ENCODE measurements at places on chromosomes 3 and 15.

GRCh38 chr3:32500880-32501782, 1.5 kb downstream of the CMTM6 start:
- no peak for DNase-seq

GRCh38 chr3:66298591-66298990, 77.8 kb downstream of the SLC25A26 start:
- no peak for DNase-seq

DNA sequence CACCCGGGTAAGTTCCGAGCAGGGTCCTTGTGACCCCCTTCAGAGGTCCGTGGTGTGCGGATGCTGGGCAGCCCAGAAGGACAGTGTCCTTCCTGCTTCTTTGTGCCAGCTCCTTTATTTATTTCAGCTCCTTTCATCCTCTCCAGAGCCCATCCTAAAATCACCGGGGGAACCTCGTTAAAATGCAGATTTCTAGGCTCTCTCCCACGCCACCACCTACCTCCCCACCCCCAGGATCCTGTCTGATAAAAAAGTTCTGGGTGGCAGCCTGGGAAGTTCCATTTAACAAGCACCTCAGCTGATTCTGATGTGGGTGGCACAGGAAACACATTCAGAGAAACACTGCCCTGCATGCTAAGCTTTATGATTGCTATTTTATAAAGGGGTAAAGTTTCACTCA, 12.5 kb upstream of the IGF1R start:
- DNase-seq: no peak

DNA sequence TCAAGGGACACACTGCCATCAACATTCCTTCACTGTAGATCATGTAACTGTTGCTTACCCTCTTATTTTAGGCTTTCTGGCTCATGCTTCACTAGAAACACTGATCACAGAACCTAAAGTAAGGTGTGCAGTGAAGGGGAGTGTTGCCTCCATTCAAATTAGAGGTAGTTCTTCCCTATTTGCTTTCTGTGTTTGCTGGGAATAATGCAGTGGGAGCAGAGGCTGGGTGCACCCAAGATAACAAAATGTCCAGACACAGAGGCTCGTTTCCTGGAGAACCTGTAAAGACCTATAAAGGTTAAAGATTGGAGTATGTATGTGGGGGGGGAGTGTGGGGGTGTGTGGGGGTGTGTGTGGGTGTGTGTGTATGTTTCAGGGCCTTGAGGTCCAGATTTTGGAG, 2.1 kb upstream of the CLDN18 start:
- DNase-seq: no peak

- DNase-seq: no peak
These were observed 115.5 kb downstream of the KLHL25 start for GRCh38 chr15:85679231-85679630.

DNA sequence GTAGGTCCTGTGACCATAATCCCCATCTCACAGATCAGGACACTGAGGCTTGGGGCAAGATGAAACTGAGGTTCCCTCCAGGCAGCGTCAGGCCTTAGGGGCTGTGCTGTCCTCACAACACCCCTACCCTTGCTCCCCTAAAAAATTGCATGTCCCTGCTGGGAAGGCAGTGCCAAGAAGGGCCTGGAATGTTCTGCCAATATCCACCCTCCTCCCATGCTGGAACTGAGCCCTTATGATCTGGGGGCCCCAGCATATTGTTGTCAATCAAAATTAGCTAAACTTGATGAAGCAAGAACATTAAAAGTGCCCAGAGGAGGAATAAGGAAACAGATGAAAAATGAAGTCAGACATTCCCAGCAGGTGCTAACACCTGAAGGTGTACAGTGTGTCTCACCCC, 13.4 kb upstream of the RTP3 start:
- no peak for DNase-seq

DNA sequence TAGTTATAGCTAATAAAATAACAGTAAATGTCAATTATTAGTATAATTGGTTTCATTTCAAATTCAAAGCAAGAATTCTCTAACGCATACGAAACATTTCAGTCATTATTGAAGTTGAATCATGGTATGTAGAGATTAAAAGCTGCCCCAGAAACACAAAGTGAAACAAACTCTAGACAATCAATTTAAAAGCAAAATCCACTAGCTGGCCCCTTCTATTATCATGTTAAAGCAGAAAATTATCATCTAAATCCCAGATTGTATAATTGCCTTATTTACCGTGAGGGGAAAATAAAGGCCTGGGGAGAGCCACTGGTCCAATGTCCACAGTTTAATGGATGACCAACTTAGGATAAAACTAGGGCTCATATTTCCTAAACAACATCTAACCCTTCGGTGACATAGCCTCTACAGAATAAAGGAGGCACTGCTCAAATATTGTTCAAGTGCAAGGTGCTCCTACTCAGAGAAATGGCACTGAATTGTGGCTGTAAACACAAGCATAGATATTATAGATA, 110.9 kb upstream of the THRB start:
- DNase-seq: no peak

GRCh38 chr3:197181741-197182140, 116.7 kb downstream of the DLG1 start:
- DNase-seq: no peak
